ENCODE measurements at places on chromosomes 16 and 17.
A peak's percentile ranks its signal among the peaks of the same experiment; 100 is the strongest.

- no peak for DNase-seq
These were observed 47.4 kb downstream of the RAI1 start for GRCh38 chr17:17728550-17729251.

DNA sequence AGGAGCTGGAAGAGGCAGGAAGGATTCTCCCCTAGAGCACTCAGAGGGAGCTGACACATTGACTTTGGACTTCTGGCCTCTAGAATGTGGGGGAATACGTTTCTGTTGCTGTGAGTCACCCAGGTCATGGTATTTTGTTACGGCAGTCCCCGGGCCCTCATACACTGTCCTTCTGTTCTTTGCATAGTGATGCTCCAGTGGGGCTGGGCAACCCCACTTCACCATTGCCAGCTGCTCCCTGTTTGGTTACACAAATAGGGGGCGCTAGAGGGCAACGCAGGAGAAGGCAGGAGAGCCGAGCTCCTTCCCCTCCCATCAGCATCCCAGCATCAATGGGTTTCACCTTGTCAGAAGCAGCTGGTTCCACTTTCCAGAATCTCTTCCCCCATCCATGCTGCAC, 257.7 kb upstream of the FOXF1 start:
- DNase-seq: peak; percentile 72

DNA sequence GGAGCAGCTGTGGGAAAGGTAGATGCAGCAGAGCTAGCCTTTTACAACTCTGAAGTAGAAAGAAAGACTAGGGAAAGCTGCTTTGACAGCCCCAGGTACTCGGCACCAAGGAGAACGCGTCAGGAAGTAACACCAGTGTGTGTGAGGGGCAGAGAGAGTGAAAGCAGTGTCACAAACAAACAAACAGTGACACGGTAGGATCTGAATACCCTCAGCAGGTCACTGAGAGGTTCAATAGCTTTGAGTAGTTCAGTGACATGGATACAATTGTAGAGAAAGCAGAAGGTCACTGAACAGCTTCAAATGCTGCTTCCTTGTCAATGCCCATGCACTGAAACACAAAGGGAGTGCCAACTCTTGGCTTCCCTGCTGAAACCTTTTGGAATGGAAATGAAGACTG, 150.3 kb upstream of the C17orf78 start:
- DNase-seq: no peak

DNA sequence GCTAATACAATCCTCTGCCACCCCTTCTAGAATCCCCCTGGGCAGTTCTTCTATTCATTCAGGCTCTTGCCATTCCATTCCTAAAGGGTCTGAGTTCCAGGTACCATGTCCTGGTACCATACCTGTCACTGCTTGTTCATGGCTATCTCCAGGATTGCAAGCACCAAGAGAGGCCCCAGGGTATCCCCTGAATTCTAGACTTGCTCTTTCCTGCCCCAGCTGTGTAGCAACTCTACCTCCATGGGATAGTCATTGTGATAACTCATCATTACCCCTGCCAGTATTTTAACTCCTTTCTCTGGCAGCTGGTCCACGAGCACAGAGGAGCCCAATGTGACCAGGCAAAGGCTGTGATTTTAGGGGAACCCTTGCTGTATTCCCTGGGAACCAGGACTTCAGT, 143.7 kb upstream of the CDH5 start:
- no peak for DNase-seq

GRCh38 chr17:61511480-61512182, 59.4 kb downstream of the TBX4 start:
- DNase-seq: peak; percentile 32

DNA sequence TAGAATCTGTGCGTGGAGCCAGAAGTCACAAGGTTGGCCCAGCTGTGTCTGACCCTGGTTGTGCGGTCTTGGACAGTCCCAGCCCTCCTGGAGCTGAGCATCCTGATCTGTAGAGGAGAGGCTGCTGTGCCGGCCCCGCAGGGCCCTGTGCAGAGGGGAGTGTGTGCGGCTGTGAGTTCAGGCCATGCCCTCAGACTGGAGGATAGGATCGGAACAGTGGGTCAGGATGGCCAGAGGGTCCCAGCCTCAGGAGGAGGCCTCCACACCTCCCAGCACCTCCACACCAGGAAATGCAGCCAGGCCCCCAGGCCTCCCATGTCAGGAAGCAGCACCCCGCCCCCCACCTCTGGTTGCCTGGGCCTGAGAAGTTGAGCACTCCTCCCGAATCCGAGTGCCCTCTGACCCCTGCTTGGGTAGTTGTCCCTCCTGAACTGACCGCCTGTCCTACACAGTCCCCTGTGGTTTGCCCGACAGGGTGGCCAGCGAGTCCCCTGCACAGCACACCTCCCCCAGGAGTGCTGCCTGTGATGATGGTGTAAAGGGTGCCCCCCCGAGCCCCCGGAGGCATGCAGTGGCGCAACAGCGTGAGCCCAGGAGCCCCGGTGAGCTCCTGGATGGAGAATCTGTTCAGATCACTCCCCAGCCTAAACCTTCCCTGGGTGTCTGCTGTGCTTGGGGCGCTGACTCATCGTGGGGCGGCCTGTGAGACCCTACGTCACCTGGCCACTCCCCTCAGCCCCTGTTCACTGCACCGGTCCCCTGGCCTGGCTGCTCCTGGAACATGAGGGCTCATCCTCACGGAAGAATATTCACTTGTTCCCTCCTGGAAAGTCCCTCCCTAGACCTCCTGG, 285.2 kb downstream of the SEC14L1 start:
- DNase-seq: peak; percentile 40

- DNase-seq: no peak
These were observed 79.8 kb upstream of the TMEM132E start for GRCh38 chr17:34499576-34499975.

DNA sequence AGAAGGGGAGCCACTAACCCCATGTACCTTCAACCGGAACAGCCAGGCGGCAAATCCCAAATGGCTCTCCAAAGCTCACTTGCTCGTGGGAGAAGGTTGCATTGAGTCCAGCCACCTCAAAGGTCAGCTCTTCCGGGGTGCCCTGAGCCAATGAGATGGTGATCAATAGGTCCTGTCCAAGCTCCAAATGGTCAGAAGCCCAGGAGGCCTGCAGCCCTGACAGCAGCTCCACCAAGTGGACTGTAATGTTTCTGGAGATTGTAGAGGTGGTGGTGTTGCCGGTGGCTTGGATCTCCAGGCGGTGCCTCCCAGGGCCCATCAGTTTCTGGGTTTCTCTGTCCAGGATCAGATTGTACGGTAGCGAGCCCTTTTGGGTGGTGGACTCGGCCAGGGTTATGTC, 39.9 kb upstream of the BCO1 start:
- no peak for DNase-seq

GRCh38 chr17:62963296-62963695, 2.7 kb upstream of the TANC2 start:
- DNase-seq: no peak

DNA sequence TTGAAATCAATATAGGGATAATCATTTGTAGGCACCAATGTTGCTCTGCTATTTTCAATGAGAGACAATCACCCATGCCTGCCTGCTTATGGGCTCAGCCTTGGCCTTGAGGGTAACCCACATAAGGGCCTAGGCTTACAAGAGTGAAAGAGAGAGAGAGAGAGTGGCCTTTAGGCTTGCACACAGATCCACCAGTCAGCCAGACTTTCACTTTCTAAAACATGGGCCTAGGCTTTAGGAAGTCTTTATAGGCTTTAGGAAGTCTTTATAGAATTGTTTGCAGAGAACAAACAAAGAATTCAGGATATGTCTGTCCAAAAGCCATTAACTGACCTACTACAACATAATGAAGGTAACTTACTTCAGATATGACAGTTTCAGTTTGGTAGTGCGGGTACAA, 3.4 kb downstream of the ABCA9 start:
- no peak for DNase-seq

DNA sequence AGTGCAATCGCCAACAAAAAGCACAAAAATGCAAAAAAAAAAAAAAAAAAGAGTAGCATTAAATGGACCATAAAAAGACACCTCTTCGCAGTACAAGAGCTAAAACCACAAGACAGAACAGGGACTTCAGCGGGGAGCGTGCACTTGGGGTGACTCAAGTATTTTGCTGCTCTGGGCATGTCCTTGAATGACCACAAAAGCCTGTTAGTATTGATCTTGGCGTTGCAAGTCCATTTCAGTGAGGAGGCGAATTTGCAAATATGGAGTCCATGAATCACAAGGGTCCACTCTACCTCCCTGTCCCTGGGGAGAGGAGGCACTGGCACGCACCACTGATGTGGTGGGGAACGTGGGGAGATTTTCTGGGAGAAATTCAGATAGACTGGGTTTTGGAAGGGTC, 78.9 kb downstream of the CNGB1 start:
- peak; percentile 64 for DNase-seq

GRCh38 chr17:57536289-57536688, 208.8 kb downstream of the CCDC182 start:
- peak; percentile 97 for DNase-seq

DNA sequence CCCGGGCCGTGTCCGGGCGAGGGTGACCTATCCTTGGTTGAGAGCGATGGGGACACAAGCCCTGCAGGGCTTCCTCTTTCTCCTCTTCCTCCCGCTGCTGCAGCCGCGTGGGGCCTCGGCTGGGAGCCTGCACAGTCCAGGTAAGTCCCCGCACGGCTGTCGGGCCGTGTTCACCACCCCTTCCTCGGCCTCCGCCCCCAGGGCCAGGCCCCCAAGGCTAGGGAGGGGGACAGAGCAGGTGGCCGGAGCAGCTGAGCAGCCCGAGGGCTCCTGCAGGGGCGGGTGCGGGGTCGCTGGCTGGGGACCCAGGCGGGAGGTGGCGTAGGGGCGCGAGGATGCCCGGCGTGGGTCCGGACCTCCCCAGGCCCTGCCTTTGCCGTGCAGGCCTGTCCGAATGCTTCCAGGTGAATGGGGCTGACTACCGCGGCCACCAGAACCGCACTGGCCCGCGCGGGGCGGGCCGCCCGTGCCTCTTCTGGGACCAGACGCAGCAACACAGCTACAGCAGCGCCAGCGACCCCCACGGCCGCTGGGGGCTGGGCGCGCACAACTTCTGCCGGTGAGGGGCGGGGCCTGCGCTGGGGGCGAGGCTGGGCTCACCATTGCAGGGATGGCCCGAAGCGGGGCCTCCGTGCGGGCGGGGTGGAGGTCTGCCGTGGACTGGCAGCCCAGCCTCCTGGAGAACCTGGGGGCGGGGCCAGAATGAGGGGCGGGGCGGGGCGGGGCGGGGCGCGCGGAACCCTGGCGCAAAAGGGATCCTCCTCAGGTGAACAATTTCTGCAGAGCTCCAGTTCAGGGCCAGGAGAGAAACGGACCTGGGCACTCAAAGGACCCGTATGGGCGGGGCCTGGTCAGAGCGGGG, 631 bp downstream of the KREMEN2 start:
- DNase-seq: peak; percentile 97

- peak; percentile 98 for DNase-seq
These were observed at the start of gene KDM6B for GRCh38 chr17:7833795-7834541. KDM6B (plus strand) TSS chr17:7834217; CDS start chr17:7845555, 11,338 bp downstream.

GRCh38 chr16:85570735-85571562, 42.2 kb upstream of the GSE1 start:
- no peak for DNase-seq

- DNase-seq: no peak
These were observed 46.1 kb downstream of the ABCA8 start for GRCh38 chr17:68909066-68909465.

- no peak for DNase-seq
These were observed 37.1 kb upstream of the FOXJ1 start for GRCh38 chr17:76178124-76178523.

DNA sequence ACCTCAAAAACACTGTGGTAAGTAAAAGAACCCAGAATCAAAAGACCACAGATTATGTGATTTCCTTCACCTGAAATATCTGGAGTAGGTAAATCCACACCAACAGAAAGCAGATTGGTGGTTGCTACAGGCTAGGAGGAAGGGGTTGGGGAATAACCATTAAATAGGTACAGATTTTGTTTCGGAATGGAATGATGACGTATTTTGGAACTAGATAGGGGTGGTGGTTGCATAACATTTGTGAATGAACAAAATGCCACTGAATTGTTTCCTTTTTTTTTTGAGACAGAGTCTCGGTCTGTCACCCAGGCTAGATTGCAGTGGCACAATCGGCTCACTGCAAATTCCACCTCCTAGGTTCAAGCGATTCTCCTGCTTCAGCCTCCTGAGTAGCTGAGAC, 100.9 kb upstream of the RBFOX1 start:
- no peak for DNase-seq

GRCh38 chr17:31604936-31605335, 213.5 kb downstream of the RAB11FIP4 start:
- DNase-seq: no peak

- no peak for DNase-seq
These were observed 3.5 kb upstream of the RAB37 start for GRCh38 chr17:74733365-74734122.

- no peak for DNase-seq
These were observed 205.0 kb upstream of the CACNG3 start for GRCh38 chr16:24051125-24051524.

GRCh38 chr16:71754652-71755051, 30.2 kb upstream of the PHLPP2 start:
- DNase-seq: no peak

DNA sequence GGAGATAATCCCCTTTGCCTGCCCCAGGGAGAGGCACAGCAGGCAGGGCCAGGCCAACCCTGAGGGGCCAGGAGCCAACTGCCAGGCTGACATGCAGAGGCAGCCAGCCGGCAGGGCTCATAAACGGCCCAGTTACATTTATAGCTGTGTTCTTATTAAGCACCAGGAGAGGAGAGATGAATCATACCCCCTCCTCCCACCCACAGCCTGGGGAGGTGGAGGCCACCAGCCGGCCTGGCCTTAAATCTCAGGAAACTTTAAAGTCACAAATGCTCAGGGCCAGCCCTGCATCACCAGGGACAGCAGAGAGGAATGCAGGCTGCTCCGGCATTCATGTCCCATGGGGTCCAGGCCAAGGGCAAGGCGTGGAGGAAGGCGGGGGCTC, 177.2 kb downstream of the TMEM132E start:
- DNase-seq: no peak

GRCh38 chr16:55189682-55190636, 134.0 kb upstream of the IRX6 start:
- DNase-seq: peak; percentile 7

DNA sequence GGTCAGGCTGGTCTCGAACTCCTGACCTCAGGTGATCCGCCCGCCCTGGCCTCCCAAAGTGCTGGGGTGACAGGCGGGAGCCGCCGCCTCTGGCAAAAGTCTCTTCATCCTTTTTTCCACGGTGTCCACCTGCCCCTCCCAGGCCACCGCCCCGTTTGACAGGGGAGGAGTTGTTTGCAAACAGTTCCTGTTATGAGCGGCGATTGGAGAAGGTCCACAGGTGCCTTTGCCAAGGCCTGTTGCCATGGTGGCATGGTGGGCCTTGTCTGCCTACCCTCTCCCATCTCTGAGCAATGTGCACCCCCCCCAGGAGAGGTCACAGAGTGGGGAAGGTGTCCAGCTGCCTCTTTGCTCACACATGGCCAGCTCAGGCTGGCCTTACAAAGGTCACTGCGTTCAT, 16.0 kb upstream of the RAP1GAP2 start:
- DNase-seq: no peak

- DNase-seq: no peak
These were observed 1.5 kb downstream of the ZFPM1 start for GRCh38 chr16:88454523-88454947.

GRCh38 chr17:71649941-71650350, 470.9 kb upstream of the SOX9 start:
- no peak for DNase-seq

Data from NCI-H82 (cell line).